ENCODE measurements at places on chromosomes 12 and 14.

- DNase-seq = no peak
Observed at GRCh38 chr12:43812926-43813325, 6.8 kb upstream of the TWF1 start.

- no peak for DNase-seq
Observed at GRCh38 chr12:50123203-50123602, 11.2 kb downstream of the COX14 start.

DNA sequence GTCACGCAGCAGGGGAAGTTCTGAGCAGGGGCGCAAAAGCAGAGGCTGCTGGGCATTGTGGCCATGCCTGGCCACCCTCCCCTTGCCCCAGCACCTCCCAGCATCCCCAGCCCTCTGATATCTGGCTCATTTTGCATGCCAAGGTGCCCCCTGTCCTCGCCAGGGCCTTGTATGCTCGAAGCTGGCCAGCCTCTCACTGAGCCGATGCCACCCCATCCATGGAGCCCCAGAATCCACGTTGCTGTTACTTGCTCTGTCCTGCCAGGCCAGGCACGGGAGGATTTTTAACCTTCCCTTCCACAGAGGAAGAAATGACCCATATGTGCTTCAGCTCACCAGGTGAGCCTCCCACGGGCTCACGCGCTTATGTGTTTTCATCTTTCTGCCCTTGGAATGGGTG is 413.4 kb downstream of the BCL11B start:
- no peak for DNase-seq

DNA sequence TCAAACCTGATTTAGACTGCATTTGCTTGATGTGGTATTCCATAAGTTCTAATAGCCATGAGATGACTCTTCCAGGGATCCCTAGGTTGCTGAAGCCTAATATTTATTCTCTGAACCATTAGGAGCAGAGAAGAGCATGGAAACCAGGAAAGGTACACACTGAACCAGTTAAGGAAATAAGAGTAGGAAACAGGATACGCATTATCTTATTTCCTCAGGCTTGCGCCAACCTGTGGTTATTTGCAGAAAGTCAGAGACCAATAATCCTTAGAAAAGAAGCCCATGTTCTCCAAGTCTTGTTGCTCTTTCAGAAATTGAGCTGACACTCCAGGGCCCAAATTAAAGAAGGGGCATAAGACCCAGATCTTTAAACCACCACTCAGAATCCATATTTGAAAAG is 41.8 kb upstream of the SMUG1 start:
- DNase-seq = no peak

GRCh38 chr14:68800390-68800789 is 7.5 kb upstream of the ZFP36L1 start:
- no peak for DNase-seq

- no peak for DNase-seq
Observed at GRCh38 chr12:12474471-12474928, 88.2 kb downstream of the DUSP16 start.

DNA sequence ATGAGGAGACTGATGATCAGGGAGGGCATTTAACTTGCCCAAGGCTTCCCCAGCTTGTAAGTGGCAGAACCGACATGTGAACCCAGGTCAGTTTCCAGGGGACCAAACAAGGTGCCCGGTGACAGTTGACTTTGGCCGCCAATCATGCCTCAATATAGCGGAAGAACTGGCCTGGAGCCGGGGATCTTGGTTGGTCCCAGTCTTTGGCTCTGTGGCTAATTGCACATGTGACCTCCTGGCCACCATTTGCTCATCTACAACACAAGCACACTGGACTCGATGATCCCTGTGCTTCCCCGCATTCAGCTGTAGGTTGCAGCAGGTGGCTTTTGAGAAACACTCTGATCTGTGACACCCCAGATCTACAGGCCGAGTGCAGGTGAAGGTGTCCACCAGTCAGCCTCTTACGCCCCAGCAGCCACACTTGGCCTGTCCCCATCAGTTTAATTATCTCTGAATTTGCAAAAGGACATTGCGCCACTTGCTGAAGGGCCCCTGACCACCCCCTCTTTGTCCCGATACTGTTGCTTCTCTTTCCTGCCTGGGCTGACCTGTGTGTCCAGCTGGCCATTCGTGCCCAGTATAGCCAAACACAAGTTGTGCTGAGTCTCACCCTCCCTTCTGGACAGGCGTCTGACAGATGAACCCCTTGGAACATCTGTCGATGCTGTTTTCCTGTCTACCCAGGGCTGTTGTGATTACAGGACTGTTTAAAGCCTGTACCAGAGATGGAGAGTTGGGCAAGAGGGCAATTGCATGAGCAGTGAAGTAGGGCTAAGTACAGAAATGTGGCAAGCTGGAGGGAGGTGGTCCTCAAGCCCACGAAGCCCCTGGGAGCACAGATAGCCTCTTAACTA is 14.1 kb downstream of the ACACB start:
- DNase-seq = no peak

GRCh38 chr12:131445184-131445774 is 265.6 kb upstream of the SFSWAP start:
- DNase-seq = peak; percentile 75

DNA sequence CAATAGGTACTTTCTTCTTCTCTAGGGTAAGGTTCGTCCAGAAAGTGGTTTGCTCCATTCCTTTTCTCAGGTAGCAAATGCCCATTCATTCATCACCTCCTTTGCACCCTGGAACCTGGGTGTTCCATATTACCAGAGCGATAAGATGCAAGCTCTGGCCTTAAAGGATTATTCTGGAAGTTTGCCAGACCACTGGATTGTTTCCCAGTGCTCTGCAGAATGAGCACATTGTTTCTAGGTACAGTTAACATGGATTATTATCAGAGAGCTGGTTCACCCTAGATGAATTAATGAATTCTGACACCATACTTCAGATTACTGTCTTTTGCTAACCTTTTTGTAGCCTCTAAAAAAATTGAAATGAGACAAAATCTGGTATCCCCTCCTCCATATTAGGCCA is 170.9 kb upstream of the BMP4 start:
- no peak for DNase-seq

GRCh38 chr12:49288412-49288853 is 6.5 kb upstream of the PRPH start:
- peak; percentile 82 for DNase-seq

- no peak for DNase-seq
Observed at GRCh38 chr14:55535516-55536203, 44.3 kb upstream of the KTN1 start.

DNA sequence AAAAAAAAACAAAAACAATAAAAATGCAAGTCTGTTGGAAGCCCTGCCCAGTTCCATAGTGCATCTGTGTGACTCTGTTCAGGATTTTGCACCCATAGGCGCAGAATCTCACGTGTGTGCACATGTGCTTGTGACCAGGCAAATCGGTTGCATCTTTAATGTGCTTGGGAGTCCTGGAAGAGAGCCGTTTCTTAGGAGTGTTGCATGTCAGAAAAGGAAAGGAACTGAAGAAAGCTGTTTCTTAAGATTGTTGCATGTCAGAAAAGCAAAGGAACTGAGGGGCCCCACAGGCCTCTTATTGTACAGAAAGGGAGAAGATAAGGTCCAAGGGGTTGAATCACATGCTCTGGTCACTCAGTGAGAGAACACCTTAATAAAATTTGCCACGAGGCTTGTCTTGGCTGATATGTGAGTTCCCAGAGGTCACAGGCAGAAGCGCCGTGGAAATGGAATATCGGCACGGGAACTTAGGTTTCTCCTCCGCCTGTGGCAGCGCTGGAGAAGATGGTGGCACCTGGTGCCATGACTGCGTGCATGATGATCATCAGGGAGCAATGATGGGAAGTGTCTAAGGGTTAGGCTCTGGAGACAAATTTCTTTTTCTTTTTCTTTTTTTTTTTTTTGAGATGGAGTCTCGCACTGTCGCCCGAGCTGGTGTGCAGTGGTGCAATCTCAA is 90.0 kb downstream of the LRRC74A start:
- no peak for DNase-seq

DNA sequence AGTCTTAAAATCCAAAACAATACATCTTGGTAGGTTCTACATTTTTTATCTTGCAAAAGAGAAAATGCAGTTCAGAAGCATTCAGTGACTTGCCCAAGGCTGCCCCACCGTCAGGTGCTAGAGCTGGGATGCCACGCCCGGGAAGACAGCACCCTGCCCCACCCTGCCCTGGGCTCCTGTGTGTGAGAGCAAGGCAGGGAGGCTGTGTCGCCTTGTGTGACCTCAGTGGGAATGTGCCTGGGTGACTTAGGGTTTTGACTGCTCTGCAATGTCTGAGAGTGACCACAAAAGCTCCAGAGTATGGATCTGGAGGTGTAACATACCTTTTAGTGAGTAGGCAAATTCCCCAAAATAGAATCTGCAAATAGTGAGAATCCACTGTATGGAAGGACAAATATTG is 60.0 kb downstream of the AACS start:
- DNase-seq = no peak

GRCh38 chr12:113611652-113612051 is 140.0 kb upstream of the LHX5 start:
- DNase-seq = no peak

DNA sequence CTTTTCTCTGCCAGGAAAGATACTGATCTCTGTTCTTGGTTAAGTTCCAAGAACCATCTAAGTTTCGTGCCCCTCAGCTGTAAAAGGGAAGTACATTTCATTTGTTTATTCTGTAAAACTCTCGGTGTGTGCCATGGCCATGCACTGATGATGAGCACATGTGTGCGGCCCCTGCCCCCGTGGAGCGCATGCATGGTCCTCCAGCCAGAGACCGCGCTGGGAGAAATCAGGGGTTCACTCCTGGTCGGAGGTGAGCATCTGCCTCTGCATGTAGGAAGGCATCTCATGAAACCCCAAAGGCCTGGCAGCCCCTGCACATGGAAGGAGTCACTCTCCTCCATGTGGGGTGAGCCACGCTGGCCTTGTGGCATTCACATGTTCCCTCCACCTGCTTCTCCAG is 102.5 kb upstream of the RTL1 start:
- DNase-seq = no peak

Measured in H7 (cell line).